ENCODE measurements at places on chromosomes 5 and 9.

DNA sequence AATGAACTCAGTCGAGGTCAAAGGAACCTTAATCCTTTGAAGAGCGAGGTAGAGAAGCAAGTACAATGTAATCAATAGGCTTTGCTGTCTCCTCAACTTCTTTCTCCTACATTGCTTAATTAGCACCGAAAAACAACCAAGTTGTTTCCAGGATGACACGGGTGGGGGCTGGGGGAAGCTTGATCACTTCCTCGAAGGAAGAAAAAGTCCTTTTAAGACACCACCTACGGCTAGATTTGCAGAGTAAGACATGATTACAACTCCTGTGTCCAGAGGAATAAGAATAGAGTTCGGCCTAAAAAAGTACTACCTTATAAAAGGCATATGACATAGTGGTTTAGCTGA is 811 bp upstream of the ARRDC3 start:
- DNase-seq: peak; percentile 74

DNA sequence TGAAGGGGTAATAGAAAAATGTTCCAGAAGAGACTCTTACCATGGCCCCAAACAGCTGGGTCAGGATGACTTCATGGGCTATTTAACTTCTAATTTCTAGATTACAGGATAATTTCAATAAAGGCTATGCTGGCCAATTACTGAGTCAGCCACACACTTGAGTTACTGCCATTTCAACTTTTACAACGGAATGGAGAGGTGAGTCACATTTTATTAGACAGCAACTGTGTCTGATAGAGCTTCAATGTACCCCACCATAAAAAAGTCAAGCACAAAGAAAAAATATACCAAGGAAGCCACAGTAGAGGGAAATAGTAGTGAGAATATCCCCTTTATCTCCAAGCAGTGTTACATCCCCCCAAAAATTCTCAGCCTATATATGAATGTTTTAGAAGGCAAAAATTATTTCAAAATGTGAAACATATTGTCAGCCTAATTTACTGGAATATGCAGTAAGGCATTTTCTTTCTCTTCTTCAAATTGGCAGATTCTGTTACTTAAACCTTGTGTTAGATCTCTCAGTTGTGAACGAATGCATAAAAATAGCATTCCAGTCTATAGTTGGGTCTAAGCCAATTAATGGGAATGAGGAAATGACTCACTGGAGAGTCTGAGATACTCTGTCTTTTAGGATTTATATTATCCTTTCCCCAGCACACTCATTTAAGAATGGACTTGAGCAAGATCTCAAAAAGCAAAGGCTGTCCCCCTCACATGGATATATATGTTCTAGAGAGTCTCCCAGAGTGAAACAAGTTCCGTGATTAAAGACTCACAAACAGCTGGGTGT is 47.1 kb upstream of the RAI14 start:
- no peak for DNase-seq

DNA sequence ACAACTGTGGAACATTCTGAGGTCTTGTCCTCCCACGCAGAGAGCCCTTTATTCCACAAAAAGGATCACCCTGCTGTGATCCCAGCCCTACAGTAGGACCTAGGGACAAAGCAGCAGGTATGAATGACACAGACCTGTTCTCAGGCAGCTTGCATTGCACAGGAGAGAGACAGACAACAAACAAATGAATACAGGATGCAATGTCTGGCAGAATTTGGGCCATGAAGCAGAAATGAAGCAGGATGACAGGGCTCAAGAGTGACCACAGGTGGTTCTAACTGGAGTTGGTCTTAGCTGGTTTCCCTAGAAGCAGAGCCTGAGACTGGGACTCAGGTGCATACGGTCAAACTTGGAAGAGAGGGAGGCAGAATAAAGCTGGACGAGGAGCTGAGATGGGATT is 388.8 kb downstream of the CDK5RAP2 start:
- DNase-seq: no peak

- no peak for DNase-seq
These were observed 390.0 kb downstream of the ENC1 start for GRCh38 chr5:74250304-74251102.

DNA sequence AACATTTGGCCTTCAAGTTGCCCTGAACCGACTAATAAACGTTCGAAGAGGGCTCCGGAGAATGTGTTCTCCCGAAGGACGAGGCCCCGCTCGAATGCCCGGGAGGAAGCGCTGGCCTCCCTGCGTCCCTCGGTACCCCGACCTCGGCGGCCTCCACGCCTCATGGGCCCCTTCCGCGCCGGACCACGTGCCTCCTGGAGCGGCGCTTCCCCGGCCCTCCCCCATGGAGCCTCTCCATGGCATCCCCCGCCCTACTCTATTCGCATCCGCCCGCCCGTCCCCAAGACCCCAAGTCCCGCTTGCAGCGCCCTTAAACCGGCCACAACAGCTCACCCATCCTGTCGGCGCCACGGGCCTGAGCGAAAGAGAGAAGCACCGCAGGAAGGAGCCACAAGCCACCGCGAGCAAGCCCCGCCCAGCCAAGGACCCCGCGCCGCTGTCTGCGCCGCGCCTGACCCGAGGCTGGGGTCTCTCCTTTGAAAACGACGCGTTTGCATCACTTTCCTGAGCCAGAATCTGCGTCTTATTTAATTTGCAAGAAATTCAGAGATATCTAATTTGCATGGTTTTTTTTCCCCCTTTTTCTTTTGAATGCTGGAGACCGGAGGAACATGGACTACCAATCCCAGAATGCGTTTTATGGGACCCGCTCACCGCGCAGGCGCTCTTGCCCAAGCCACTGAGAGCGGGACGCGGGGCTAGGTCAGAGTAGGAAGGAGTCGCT is at the start of gene RPS23:
Gene RPS23 (minus strand): TSS at position 368 of the 724 bp plus-strand sequence. CDS start 31 bp downstream, at position 337.
- DNase-seq: peak; percentile 94

GRCh38 chr5:132325691-132326090 is 31.5 kb downstream of the SLC22A4 start:
- no peak for DNase-seq

GRCh38 chr5:66987949-66988838 is 208.4 kb downstream of the CD180 start:
- DNase-seq: no peak
